ENCODE measurements at places on chromosomes 7 and 10. TPM values are rescaled to one million over a fixed set of nuclear protein-coding genes. Genes with fewer than 3 reads are reported as not detected.

Gene PLEKHS1
- 0.21 TPM for total RNA-seq

DNA sequence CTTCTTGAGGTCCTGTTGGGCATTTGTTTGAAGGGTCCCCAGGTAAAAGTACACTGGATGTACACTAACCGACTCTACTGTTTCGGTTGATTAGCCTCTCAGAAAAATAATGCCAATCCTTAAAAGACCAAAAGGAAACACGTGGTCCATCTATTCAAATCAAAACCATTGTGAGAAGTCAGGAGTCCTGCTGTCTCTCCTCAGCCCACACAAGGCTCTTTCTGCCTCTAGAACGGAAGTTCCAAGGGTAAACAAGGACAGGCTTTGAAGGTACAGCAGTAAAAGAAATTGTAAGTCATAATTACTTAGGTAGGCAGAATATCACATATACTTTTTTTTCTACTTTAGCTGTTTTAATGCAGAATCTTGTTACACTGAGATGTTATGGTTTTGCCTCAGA, 71.7 kb upstream of the TPK1 start:
- H3K27me3 ChIP-seq = no peaks in the 10 kb centered on the region
- H3K4me1 ChIP-seq = no peaks in the 10 kb centered on the region
- no peak overlapping the region for H3K4me3 ChIP-seq
- no peaks in the 10 kb centered on the region for H3K36me3 ChIP-seq
- no peak overlapping the region for H3K27ac ChIP-seq

- no peaks in the 10 kb centered on the region for H3K27me3 ChIP-seq
- no peak overlapping the region for H3K27ac ChIP-seq
- no peak overlapping the region for H3K4me3 ChIP-seq
- no peaks in the 10 kb centered on the region for H3K4me1 ChIP-seq
- no peak for DNase-seq
These were observed 46.3 kb downstream of the PHYHIPL start for GRCh38 chr10:59222788-59223187.

DNA sequence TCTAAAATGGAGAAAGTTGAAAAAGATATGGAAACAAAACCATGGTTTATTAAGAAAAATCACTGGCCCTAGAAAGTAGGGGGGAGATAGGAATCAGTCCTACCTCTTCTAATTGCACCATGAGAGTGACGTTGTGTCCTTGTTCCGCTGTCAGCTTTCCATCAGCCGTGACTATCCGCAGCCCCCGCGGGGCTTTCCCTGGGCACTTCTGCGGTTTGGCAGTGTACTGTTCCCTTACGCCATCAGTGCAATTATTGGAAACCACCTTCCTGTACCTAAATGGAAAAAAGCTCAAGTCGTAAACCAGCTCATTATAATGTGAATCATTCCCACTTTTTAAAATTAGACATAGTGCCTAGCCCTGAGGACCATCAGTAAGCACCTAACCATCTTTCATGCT, 512.2 kb downstream of the SORCS1 start:
- no peaks in the 10 kb centered on the region for H3K27me3 ChIP-seq
- no peaks in the 10 kb centered on the region for H3K4me1 ChIP-seq
- no peak for DNase-seq
- no peaks in the 10 kb centered on the region for H3K36me3 ChIP-seq

DNA sequence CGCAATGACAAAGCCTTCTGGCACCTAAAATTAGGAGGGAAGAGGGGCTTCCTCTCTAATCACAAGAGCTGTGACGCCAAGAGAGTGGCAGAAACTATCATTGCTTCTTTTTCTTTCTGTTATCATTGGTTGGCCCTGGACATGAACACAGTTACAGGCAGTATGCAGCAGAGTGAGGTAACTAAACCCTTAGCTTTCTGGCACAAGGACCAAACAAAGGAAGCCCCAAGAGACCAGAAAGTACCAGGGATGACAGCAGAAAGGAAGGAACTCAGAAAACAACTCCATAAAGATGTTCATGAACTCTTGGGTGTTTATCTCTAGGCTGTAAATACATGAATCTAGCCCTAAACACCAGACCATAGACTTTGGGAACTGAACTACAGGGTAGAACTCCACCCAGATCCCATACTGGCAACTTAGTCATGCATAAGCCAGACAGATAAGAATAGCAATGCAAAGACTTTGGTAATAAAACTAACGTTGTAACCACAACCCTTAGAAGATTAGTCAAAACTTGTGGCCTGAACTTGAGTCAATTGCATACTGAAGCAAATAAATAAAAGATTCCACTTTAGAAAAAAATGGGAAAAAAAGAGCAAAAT, 195.7 kb upstream of the PTN start:
- H3K36me3 ChIP-seq = no peaks in the 10 kb centered on the region
- H3K4me3 ChIP-seq = no peak overlapping the region
- no peaks in the 10 kb centered on the region for H3K4me1 ChIP-seq
- DNase-seq = no peak

DNA sequence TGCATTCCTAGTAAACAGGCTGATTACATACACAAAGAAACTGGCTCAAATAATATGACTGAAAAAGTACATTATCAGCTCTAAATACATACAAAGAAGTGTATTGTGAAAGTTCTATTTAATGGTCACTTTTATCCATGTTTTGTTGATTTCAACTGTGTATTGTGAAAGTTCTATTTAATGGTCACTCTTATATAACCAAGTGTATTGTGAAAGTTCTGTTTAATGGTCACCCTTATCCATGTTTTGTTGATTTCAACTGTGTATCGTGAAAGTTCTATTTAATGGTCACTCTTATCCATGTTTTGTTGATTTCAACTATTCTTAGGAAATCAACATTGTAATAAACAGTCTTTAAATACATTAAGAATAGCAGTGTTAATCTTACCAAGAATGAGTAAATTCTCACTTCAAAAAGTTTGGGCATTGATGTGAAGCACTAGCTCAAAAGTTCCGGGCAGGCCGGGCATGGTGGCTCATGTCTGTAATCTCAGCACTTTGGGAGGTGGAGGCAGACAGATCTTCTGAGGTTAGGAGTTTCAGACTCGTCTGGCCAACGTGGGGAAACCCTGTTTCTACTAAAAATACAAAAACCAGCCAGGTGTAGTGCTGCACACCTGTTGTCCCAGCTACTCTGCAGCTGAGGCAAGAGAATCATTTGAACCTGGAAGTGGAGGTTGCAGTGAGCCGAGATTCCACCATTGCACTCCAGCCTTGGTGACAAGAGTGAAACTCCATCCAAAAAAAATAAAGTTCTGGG, 34.8 kb upstream of the FEZF1 start:
- no peak overlapping the region for H3K4me3 ChIP-seq
- no peaks in the 10 kb centered on the region for H3K27me3 ChIP-seq
- no peak overlapping the region for H3K27ac ChIP-seq
- no peak for DNase-seq
